ENCODE measurements at places on chromosomes 4 and X. TPM values are rescaled to one million over a fixed set of nuclear protein-coding genes. Genes with fewer than 3 reads are reported as not detected.

The DCAF8L2 gene
- polyA plus RNA-seq = not detected

The ARAP2 gene
- 1.00 TPM for polyA plus RNA-seq

DNA sequence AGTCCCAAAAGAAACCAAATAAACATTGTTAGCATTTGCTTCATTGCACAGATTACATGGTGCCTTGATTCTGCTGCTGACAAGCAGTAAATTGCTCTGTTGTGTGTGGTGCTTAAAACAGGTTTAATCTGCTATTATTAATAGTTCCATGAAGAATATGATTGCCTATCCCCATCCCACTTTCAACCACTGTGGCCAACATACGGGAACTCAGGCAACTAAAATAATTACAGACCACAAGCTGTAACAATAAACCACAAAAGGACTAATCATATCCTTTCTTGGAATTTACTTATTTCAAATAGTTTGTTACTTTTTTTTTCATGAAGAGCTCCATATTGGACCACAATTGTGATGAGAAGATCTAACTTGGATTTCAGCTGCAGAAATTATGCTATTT, 131.5 kb downstream of the PACRGL start:
- DNase-seq = no peak

DNA sequence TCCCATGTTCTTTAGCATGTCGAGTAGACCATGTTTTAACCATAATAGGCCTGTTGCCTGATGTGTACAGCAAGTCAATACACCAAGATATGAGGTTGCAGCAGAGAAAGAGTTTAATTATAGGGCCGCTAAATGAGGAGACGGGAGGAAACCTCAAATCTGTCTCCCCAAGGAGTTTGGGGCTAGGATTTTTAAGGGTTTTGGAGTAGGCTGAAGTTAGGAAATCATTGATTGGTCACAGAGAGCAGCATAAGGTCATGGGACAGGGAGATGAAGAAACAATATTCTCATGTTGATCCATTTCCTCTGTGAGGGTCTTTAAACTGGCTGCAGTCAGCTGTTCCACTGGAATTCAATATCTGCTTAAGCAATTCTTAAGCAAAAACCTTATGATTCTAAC, 160.2 kb upstream of the GALNT7 start:
- DNase-seq = no peak

DNA sequence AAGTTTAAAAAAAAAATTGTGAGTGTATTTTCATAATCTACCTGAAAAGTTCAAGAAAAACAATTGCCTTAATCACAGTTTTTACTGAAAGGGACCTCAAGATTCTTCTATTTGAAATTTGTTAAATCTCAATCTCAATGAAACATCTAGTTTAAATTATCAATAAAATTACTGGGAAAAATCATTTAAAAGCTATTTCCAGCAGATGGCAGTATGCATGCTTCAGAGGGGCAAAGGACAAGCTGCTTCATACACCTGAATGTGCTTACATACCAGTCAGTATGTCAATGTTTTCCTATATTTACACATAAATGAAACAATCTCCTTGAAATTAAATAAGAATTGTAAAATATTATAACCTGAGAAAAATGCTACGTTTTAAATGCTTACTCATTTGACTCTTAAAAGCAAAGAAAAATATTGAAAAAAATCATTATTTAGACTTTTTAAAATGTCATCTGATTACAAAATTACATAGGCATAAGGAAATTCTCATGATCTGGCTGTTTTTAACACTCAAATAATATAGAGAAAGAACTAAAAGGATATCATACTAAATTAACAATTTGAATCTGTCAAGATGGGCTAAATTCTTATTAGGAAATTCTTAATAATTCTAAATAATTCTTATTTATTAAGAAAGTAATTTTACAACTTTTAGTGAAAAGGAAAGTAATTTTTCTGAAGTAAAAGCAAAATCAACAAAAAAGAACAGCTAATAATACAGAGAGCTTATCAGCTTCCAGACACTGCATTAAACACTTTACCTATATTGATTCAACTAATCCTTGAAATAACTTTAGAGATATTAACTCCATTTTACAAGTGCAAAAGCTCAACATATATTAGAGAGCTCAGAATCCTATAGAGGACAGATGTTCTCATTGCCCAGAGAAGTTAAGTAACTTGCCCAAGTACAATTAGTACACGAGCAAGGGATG, 242.1 kb downstream of the ADAMTS3 start:
- DNase-seq = no peak

The RUFY3 gene
- polyA plus RNA-seq = 89.7 TPM

GRCh38 chr4:70759627-70760026, 37.9 kb downstream of the RUFY3 start:
- no peak for DNase-seq

The IL2 gene
- not detected for polyA plus RNA-seq

DNA sequence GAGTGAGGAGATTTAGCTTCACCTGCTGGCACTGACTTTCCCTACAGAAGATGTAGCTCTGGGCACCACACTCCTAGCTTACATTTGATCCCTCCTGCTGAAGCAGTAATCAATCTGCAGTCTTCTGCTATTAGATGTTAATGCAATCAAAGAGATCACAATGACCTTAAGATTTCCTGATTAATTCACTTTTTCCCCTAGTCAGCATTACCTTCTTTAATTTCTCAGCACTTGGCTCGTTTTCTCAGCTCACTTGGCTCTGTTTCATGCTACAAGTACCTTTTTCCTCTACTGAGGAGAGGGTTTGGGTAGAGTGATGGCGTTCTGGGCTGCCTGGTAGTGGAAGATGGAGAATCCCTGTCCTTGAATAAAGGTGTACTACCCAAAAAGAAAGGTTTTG, 113.0 kb upstream of the PAK3 start:
- no peak for DNase-seq

DNA sequence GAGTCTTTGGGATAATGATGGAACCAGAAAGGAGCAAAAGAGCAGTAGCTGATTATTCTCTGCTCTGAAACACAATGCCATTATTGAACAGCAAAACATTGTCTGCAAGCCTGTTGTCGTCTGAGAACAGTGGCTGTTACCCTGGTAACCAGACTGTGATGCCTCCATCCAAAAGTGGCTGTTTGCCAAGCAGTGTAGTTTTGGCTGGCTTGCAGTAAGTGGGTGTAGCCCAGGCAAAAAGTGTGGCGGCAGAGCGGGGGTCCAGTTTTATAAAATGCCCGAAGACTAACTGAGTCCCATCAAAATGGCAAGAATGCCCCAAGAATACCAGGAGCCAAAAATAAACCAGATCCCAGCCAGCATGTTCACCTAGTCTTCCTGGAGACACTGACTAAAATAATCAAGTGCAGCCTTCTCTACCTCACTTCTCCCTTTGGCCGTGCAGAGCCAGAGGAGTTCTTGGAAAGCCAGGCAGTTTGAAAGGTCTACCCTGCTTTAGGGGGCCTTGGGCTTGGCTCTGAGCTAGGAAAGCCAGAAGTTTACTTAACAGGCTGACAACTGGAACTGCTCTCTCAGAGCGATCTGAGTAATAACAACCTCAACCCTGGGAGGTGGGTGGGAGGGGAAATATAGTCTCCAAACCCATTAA, 2.6 kb downstream of the PLP1 start:
- DNase-seq = no peak

- DNase-seq = no peak
Measured at GRCh38 chr4:131974730-131975129, 1174.4 kb upstream of the PCDH10 start.

DNA sequence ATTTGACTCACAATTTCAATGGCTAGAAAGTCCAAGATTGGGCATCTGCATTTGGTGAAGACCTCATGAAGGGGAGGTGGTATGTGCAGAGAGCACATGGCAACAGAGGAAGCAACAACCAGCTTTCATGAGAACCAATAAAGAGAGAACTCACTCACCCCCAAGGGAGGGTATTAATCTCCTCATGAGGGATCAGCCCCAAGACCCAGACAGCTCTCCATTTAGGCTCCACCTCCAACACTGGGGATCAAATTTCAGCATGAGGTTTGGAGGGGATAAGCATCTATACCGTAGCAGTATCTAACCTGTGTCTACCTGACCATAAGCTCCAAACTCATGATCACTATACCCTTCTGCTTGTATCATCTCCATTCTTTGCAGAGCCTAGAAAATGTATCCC, 9.3 kb upstream of the TBC1D19 start:
- no peak for DNase-seq

GRCh38 chrX:147877726-147878125, 34.0 kb upstream of the FMR1 start:
- DNase-seq = no peak

DNA sequence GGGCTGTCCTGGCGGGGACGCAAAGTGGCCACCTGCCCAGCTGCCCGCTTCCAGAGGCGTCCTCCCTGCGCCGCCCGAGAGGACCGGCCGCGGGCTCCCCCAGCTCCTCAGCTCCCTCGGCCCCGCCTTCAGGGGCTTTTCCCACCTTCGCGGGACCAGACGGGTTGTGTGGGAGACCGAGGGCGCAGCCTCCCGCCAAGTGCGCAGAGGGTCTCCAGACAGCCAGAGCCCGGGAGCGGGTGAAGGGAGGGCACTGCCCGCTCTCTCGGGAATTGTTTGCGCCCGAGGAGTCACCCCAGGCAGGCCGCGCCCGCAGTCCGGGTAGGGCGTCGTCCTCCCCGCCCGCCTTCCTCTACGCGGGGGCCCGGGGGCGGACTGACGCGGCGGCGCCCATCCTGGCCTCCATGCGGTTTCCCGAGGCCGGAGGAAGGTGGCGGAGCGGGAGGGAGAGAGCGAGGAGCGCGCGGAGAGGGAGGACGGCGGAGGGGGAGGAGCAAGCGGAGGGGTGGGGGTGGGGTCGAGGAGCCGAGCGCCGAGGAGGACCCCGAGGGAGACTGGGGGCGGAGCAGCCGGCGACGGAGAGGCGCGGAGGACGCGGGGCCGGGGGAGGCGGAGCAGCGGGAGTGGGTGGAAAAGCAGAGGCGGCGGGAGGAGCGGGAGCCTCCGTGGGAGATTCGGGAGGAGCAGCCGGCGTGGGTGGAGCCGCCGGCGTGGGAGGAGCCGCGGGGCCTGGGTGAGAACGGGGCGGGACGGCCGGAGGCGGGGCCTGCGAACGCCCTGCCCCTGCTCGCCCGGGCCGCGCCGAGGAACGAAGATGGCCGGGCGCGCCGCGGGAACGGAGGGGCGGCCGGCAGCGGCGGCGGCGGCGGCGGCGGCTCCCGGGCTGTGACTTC, 47.5 kb downstream of the CLDN34 start:
- DNase-seq = peak; percentile 46

The RIPPLY1 gene
- polyA plus RNA-seq = 0.66 TPM

- no peak for DNase-seq
Measured at GRCh38 chr4:128866269-128866668, 56.8 kb downstream of the JADE1 start.

The IBSP gene
- polyA plus RNA-seq = not detected

DNA sequence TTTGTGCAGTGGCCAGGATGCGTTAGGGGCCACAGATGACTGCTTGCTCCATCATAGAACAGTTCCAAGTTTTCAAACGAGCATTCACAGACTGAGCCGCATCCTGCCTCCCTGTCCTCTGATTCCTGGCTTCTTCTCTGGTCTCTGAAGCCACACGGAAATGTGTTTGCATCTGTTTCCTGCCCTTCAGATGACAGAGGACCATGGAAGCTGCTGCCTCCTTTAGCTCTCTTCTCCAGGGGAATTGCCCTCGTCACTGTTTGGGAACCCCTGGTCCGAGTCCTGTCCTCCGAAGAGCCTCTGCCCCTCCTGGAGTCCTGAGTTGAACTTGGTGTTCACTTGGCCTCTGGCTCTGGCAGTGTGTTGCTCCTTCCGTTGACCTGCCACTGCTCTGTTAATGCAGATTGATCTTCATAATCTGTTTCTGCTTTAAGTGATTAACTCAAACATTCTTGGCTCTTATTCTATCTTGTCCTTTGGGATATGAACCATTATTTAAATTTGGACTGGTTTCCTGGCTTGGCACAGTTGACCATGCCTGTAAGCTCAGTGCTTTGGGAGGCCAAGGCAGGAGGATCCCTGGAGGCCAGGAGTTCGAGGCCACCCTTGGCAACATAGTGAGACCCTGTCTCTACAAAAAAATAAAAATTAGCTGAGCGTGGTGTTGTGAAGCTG, 96.0 kb downstream of the PTTG2 start:
- no peak for DNase-seq

The AVPR2 gene
- polyA plus RNA-seq = 1.1 TPM

GRCh38 chr4:37967736-37968135, 7.5 kb downstream of the PTTG2 start:
- DNase-seq = no peak

The CLDN2 gene
- 0.75 TPM for polyA plus RNA-seq

The SPP1 gene
- polyA plus RNA-seq = 85.1 TPM

DNA sequence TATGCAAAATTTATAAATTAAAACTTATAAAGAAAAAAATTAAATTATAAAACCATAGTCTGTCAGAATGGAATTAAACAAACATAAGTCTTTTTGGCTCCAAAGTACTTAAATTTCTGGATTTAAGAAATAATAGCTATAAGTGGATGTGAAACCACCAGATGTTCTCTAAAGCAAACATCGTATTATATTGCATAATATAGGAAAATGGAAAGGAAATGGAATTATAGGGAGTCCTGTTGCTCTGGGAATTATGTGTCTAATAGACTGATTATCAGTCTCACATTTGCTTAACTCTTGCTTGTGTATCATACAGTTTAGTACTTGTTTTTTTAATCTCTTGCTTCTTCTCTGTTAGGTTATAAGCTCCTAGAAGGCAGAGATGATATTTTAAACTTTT, 819.2 kb downstream of the RAPGEF2 start:
- no peak for DNase-seq

- no peak for DNase-seq
Measured at GRCh38 chr4:20624793-20625374, 75.4 kb upstream of the PACRGL start.

GRCh38 chrX:55005256-55005655, 5.1 kb downstream of the APEX2 start:
- DNase-seq = no peak

- no peak for DNase-seq
Measured at GRCh38 chr4:7295197-7295910, 103.0 kb downstream of the SORCS2 start.

The XKRX gene
- polyA plus RNA-seq = 0.05 TPM

- no peak for DNase-seq
Measured at GRCh38 chr4:153934688-153935017, 145.8 kb upstream of the SFRP2 start.

The GPM6B gene
- polyA plus RNA-seq = 17.8 TPM

The SSX4 gene
- polyA plus RNA-seq = not detected

GRCh38 chr4:85867271-85867670, 392.3 kb downstream of the ARHGAP24 start:
- DNase-seq = no peak

- DNase-seq = no peak
Measured at GRCh38 chr4:101853691-101854090, 63.2 kb downstream of the BANK1 start.

All from forelimb muscle (tissue), 1 donor.